ENCODE measurements at places on chromosomes 2 and 18.

- DNase-seq = no peak
These were observed 30.7 kb downstream of the XRCC5 start for GRCh38 chr2:216139884-216140283.

DNA sequence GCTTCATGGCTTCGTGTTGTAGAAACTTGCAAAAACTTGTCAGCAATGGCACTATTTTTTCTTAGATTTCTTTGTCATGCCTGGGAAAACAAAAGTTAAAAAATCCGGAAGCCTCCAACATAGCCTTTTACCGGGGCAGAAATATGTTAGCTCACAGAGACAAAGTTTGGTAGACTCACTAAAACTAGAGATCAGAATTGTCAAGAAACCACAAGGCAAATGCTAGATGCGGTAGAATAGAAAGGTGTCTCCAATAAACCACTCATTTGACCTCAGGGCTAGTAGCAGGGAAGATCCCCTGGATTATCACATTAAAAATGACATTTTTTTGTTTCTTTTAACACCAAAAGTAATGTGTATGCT is 405 bp downstream of the CASP10 start:
- no peak for DNase-seq

GRCh38 chr18:24346254-24346653 is 51.4 kb downstream of the OSBPL1A start:
- DNase-seq = no peak

- DNase-seq = no peak
These were observed 19.4 kb upstream of the NFE2L2 start for GRCh38 chr2:177283906-177284305.

DNA sequence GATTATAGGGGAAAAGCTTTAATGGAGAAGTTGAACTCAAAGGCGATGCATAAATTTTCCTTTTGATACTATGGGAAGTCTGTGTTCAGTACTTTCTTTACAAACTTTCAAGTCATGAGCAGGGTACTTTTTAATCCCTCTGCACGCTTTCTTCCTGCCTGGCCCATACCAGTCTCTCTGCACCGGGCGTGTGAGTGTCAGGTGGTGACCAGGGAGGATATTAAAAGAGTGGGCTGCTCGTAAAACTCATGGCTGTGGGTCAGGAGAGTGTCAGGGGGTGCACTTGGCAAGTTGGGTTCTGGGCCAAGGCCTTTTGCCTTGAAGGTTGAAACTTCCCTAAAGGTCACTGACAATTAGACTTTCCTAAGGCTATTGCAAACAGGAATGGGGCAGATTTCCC is 367.8 kb downstream of the GPD2 start:
- DNase-seq = no peak

DNA sequence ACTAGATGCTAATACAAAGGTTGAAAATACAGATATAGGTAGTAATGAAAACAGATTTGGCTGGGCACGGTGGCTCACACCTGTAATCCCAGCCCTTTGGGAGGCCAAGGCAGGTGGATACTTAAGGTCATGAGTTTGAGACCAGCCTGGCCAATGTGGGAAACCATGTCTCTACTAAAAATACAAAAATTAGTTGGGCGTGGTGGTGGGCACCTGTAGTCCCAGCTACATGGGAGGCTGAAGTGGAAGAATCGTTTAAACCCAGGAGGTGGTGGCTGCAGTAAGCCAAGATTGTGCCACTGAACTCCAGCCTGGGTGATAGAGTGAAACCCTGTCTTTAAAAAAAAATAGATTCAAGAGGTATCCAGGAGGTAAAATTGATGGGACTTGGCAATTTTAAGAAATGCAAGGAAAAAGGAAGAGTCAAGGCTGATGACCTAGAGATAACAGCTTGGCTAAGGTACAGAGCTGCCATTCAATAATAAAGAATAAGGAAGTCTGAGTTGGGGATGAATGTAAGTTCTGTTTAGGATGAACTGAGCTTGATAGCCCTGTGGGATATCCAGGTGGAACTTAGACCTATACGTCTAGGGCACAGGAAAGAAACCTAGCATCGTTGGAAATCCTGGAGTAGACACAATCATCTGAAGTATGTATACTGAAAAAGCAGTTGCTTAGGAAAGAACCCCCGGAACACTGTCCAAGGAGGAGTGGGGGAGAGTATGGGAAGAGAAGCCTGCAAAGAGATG is 9.1 kb downstream of the MAT2A start:
- DNase-seq = no peak

DNA sequence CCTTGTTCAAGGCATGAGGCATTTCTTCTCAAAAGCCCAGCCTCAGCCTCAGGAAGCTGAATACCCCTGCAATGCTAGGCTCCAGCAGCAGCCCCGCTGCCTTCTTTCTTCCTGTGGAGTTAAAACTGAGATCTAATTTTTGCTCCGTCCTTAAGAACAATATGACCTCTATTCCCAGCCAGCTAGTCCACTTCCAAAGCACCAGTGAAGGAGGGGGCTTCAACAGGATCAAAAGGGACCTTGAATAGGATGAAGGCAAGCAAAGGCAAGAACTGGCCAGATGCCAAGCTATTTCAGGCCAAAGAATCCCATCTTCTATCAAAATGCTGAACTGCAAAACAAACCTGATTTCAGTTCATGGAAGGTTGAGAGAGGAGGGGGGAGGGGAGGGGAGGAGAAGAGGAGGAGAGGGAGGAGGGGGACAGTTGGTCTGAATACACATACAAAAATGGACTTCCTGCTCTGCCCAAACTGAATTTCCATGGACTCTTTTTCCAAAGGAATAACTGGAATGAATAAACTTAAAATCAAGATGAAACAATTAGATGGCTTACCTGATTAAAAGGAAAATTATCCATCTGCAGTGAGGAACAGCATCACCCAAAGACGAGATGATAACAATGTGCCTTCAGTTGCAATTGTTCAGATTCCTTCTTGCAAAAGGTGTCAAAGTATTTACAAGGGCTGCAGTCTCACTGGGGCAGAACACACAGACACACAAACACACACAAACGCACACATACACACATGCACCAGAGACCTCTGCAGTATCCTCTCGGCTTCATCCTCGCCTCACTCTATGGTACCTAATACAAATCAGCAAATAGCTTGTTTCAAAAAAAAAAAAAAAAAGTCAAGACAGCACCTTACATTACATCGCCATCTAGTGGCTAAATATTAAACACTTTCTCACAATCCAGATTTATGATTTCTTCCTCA is at the start of gene SCN1A:
SCN1A (minus strand) TSS at position 804 of the 939 bp plus-strand sequence. CDS start 54,399 bp downstream, outside the sequence.
- peak; percentile 67 for DNase-seq

GRCh38 chr2:176110415-176111308 is 3.6 kb downstream of the HOXD11 start:
- no peak for DNase-seq

DNA sequence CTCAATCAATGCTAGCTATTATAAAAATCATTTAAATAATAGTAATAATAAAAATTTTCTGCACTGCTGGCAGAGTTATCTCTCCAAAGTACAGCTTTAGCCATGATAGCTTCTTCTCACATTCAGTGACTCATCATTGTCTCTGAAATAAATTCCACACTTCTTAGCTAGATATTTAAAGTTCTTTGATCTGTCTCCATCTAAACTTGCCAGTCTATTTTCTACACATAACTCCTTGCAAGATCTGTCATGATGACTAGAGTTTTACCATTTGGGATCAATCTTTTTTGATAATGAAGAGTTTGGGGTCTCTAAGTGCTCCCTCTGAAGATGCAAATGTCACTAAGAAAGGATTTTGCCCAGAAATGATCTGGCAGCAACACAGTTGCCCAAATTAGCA is 155.4 kb upstream of the LHCGR start:
- DNase-seq = no peak

GRCh38 chr2:42787424-42787787 is 5.0 kb downstream of the HAAO start:
- DNase-seq = no peak

DNA sequence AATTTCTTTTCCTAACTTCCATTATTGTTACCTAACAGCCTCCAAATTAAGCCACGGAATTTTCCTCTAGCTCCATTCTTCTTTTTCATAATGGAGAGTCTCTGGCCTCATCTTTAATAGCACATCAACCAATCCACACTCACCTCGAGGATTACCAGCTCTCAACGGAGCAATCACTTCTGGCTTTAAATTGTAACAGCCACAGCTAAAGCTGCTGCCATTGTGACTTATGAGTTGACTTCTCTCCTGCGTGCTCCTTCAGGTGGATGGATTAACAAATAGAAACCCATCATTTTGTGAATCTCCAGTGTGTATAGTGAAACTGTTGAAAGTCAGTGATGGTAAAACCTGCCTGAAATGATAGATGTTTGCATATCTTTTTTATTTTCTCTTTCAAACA is 24.9 kb upstream of the SLC5A7 start:
- DNase-seq = no peak

DNA sequence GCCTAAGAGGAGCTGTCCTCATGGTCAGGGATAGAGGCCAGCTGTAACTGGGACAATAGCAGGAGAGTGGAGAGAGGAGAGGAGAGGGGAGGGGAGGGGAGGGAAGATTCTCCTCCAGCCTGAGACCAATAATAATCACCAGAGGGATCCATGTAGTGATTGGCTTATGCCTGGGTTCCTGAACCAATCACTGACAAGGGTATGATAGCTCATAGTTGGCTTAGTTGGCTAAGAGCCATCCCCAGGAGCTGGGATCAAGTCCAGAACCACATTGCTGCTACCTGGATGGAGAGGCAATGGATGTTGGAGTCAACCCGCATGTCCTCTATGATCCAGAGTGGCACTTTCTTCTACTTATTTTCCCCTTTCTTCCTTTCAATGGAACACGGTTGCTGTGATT is 7.7 kb upstream of the ST8SIA5 start:
- DNase-seq = no peak

- DNase-seq = no peak
These were observed 64.7 kb downstream of the DGKD start for GRCh38 chr2:233418761-233419546.

- peak; percentile 3 for DNase-seq
These were observed 4.6 kb downstream of the TTR start for GRCh38 chr18:31596081-31596872.

DNA sequence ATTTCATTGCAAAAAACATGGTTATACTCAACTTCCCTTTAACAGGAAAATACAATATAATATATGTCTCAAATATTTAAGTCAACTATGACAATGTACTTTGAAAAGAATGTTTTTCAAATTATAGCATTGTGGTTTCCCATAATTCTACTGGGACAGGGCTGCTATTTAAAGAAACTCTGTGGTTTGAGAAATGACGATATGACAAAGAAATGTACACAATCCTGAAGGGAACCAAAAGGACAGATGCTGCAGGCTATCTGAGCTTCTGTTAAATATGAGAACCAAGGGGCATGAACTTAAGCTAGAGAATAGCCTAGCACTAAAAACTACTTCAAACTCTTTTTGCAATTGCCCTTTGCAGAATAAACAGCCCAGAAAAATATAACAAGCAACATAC is 415.9 kb downstream of the GRB14 start:
- no peak for DNase-seq

DNA sequence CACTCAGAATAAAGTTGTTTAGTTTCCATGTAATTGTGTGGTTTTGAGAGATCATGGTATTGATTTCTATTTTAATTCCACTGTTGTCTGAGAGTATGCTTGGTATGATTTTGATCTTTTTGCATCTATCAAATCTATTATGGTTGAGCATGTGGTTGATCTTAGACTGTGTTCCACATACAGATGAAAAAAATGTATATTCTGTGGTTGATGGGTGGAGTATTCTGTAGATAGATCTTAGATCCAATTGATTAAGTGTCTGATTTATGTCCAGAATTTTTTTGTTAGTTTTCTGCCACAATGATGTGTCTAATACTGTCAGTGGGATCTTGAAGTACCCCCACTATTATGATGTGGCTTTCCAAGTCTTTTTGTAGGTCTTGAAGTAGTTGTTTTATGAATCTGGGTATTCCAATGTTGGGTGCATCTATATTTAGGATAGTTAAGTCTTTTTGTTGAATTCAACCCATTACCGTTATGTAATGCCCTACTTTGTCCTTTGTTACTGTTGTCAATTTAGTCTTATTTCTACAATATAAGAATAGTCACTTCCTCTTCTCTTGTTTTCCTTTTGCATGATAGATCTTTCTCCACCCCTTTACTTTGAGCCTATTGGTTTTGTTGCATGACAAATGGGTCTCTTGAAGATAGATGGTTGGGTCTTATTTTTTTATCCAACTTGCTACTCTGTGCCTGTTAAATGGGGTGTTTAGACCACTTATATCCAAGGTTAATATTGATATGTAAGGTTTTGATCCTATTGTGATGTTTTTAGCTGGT is 101.8 kb downstream of the TRABD2A start:
- DNase-seq = no peak

DNA sequence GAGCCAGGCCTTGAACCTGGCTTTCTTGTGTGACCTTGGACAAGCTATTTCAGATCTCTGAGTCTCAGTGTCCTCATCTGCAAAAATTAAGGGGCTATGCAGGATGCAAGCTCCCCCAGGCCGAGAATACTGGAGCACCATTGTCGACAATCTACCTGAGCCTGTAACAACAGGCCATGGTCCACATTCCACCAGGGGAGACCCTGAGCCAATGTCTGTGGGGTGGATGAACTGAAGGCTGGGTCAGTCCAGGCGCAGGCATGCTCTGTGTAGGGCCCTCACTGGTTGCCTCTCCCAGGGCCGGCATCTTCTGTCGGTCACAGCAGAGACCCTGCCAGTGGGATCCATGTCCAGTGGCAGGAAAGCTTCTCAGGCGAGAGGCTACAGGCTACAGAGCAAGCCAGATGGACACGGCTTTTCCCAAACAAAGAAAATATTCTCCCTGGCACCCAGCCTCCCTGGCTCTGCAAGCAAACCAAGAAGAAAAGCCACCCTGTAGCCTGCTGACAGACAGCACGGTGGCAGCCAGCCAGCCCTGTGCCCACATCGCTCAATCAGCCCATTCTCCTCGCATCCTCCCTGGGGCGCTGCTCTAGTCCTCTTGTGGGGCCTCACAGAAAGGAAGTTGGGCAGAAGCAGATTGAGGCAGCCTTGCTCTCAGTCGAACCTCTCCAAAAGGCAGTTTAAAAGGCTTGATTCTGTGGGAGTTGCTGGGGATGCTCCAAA is 48.7 kb upstream of the FZD7 start:
- DNase-seq = no peak

- no peak for DNase-seq
These were observed 101.8 kb downstream of the AKAIN1 start for GRCh38 chr18:5095239-5095638.

DNA sequence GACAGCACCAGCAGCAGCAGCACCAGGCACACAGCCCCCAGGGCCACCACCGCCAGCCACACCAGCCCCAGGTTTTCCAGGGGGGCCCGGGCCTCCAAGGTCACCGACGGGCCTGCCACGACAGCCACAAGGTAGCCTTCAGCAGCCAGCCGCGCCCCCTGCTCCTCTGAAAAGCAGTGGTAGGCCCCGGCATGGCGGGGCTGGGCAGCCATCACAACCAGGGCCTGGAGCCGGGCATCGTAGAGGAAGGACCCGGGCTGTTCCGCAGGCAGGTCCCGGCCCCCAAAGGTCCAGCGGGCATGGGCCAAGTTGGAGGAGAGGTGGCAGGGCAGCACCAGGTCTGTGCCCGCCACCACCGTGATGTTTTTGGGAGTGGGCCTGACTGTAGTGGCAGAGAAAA is 3.3 kb upstream of the ANKRD39 start:
- no peak for DNase-seq

- no peak for DNase-seq
These were observed 89.1 kb downstream of the POLR1A start for GRCh38 chr2:86016581-86016980.

GRCh38 chr2:209556354-209556961 is 132.6 kb downstream of the MAP2 start:
- DNase-seq = peak; percentile 19

GRCh38 chr2:203237346-203238238 is 1.2 kb upstream of the CYP20A1 start:
- no peak for DNase-seq

All from suppressor macrophage treated with lipopolysaccharide for 4 hours (primary cell).